Activated naive CD8-positive, alpha-beta T cell treated with anti-CD3 and anti-CD28 coated beads, Interleukin-2, amount 10 ng/mL, durations not matched to agents 7 days and 5 days (primary cell): ENCODE measurements at places on chromosomes 2 and 18. TPM values are rescaled to one million over a fixed set of nuclear protein-coding genes. Genes with fewer than 3 reads are reported as not detected.

MSTN gene
- total RNA-seq: not detected

NT5DC4 gene
- not detected for total RNA-seq

AQP12A gene
- not detected for total RNA-seq

TRIM43B gene
- not detected for total RNA-seq

CCDC121 gene
- 1.6 TPM for total RNA-seq

TPO gene
- total RNA-seq: not detected

GNLY gene
- total RNA-seq: 27.5 TPM

STEAP3 gene
- total RNA-seq: not detected

INPP5D gene
- total RNA-seq: 135 TPM

PCBP1 gene
- total RNA-seq: 459 TPM

RIT2 gene
- total RNA-seq: not detected

GAREM1 gene
- 0.06 TPM for total RNA-seq

MEP1B gene
- total RNA-seq: not detected

PRADC1 gene
- total RNA-seq: 11.6 TPM

PLCL1 gene
- total RNA-seq: 1.3 TPM

SIX3 gene
- total RNA-seq: not detected

ACSL3 gene
- total RNA-seq: 47.7 TPM

REG1B gene
- total RNA-seq: not detected

IL1R1 gene
- total RNA-seq: not detected

XRCC5 gene
- 273 TPM for total RNA-seq

CHRNG gene
- not detected for total RNA-seq

PRSS56 gene
- total RNA-seq: not detected

MDH1B gene
- 0.44 TPM for total RNA-seq
